Spinal cord (tissue), 10 donors: ENCODE measurements at places on chromosomes 13 and 19.

- peaks cover 35% of the 10 kb centered on the region for H3K36me3 ChIP-seq
- no peaks in the 10 kb centered on the region for H3K4me1 ChIP-seq
- no peaks in the 10 kb centered on the region for H3K27me3 ChIP-seq
- no peak overlapping the region for H3K27ac ChIP-seq
These were observed 7.6 kb upstream of the ZSCAN22 start for GRCh38 chr19:58319241-58319640.

DNA sequence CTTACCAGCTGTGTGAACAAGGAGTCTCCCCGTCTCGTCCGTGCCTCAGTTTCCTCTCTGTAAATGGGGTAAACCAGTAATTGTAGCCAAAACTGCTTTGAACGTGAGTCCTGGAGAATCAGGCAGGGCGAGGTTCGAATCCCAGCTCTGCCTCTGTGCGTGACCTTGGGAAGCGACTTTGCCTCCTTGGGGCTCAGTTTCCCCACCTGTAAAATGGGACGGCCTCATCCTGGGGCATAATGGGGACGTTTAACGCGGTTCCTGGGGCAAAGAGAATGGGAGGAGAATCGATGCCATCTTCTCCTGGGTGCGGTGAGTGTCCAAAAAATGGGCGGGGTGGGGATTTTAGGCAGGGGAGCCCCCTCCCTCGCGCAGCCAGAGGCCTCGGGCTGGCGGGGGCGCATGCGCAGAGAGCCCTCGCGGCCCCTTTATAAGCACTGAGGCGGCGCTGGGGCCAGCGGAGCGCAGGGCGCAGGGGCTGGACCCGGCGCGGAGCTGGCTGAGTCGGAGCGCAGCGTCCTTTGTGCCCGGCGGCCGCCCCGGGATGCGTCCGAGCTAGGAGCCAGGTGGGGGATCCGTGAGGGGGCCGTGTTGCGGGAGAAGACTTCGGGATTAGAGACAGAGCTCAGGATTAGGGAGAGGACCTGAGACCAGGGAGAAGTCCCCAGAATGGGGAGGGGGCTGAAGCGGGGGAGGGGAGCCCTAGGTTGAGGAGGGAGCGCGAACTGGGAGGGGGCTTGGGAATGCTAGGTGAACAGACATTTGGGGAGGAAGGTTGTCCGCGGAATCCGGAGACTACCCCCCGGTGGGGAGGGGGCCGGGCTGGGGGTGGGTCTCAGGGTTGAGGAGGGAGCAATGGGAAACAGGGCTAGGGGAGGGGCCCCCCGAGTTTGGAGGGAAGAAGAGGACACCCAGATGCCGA lies at the start of gene NCAN:
NCAN (plus strand) TSS at position 460 of the 922 bp plus-strand sequence. CDS start 4,996 bp downstream, outside the sequence.
- no peaks in the 10 kb centered on the region for H3K27me3 ChIP-seq
- DNase-seq, result peak; percentile 68
- peak within 1 kb of the TSS; percentile 66 for H3K4me3 ChIP-seq
- peaks cover 71% of the 10 kb centered on the region for H3K4me1 ChIP-seq
- H3K36me3 ChIP-seq, result peaks cover 21% of the 10 kb centered on the region

GRCh38 chr13:89490661-89491060 lies 1819.5 kb downstream of the SLITRK5 start:
- H3K4me1 ChIP-seq, result no peaks in the 10 kb centered on the region
- H3K36me3 ChIP-seq, result no peaks in the 10 kb centered on the region
- no peak for DNase-seq
- H3K27ac ChIP-seq, result no peak overlapping the region
- H3K4me3 ChIP-seq, result no peak overlapping the region

GRCh38 chr13:112994084-112994780 lies 25.2 kb downstream of the MCF2L start:
- H3K4me3 ChIP-seq, result no peak overlapping the region
- DNase-seq, result no peak
- H3K27me3 ChIP-seq, result no peaks in the 10 kb centered on the region
- peaks cover 46% of the 10 kb centered on the region for H3K4me1 ChIP-seq
- peaks cover 48% of the 10 kb centered on the region for H3K36me3 ChIP-seq
- no peak overlapping the region for H3K27ac ChIP-seq

GRCh38 chr13:35595181-35595580 lies 118.7 kb upstream of the MAB21L1 start:
- H3K4me1 ChIP-seq, result peaks cover 5% of the 10 kb centered on the region
- H3K27ac ChIP-seq, result no peak overlapping the region
- DNase-seq, result no peak
- H3K27me3 ChIP-seq, result no peaks in the 10 kb centered on the region

DNA sequence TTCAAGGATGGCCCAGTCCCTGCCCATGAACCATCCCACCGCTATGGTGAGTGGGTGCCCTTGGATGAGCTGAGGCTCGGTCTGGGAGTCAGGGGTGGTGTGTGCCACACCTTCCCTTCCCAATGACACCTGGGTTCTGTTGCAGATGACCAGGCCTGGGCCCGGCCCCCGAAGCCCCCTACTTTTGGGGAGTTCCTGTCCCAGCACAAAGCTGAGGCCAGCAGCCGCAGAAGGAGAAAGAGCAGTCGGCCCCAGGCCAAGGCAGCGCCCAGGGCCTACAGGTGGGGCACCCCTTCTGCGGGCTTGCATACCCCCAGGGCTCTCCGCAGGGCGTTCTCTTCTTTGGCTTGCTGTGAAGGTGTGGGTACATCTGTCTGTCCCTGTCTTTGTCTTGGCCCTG lies 4.3 kb upstream of the INAFM1 start:
- no peak overlapping the region for H3K27ac ChIP-seq
- no peaks in the 10 kb centered on the region for H3K27me3 ChIP-seq
- H3K4me3 ChIP-seq, result no peak overlapping the region
- H3K4me1 ChIP-seq, result peaks cover 26% of the 10 kb centered on the region
- DNase-seq, result no peak

GRCh38 chr13:79593641-79594275 lies 112.8 kb downstream of the NDFIP2 start:
- no peak for DNase-seq
- H3K27me3 ChIP-seq, result no peaks in the 10 kb centered on the region
- no peaks in the 10 kb centered on the region for H3K36me3 ChIP-seq
- H3K27ac ChIP-seq, result no peak overlapping the region
- no peaks in the 10 kb centered on the region for H3K4me1 ChIP-seq
- no peak overlapping the region for H3K4me3 ChIP-seq

- H3K27me3 ChIP-seq, result no peaks in the 10 kb centered on the region
- no peak overlapping the region for H3K4me3 ChIP-seq
- no peaks in the 10 kb centered on the region for H3K36me3 ChIP-seq
- no peak for DNase-seq
- H3K27ac ChIP-seq, result no peak overlapping the region
These were observed 18.3 kb upstream of the KATNAL1 start for GRCh38 chr13:30325668-30326067.

GRCh38 chr13:44079413-44080205 lies 199.9 kb downstream of the LACC1 start:
- no peak overlapping the region for H3K4me3 ChIP-seq
- H3K36me3 ChIP-seq, result no peaks in the 10 kb centered on the region
- H3K27ac ChIP-seq, result no peak overlapping the region
- H3K27me3 ChIP-seq, result no peaks in the 10 kb centered on the region
- H3K4me1 ChIP-seq, result no peaks in the 10 kb centered on the region

GRCh38 chr13:77508959-77509620 lies 26.4 kb upstream of the SCEL start:
- H3K27me3 ChIP-seq, result no peaks in the 10 kb centered on the region
- no peak overlapping the region for H3K4me3 ChIP-seq
- H3K27ac ChIP-seq, result no peak overlapping the region
- H3K4me1 ChIP-seq, result no peaks in the 10 kb centered on the region

GRCh38 chr13:109154546-109154945 lies 525.1 kb downstream of the MYO16 start:
- H3K4me3 ChIP-seq, result no peak overlapping the region
- no peak overlapping the region for H3K27ac ChIP-seq
- H3K27me3 ChIP-seq, result no peaks in the 10 kb centered on the region
- peaks cover 8% of the 10 kb centered on the region for H3K4me1 ChIP-seq
- DNase-seq, result no peak

- peaks cover 4% of the 10 kb centered on the region for H3K36me3 ChIP-seq
- no peak overlapping the region for H3K27ac ChIP-seq
- H3K4me1 ChIP-seq, result peaks cover 4% of the 10 kb centered on the region
- H3K27me3 ChIP-seq, result no peaks in the 10 kb centered on the region
These were observed 31.0 kb downstream of the SLAIN1 start for GRCh38 chr13:77728265-77729125.

GRCh38 chr19:3084943-3085342 lies 9.2 kb upstream of the GNA11 start:
- no peaks in the 10 kb centered on the region for H3K36me3 ChIP-seq
- H3K27ac ChIP-seq, result no peak overlapping the region
- H3K27me3 ChIP-seq, result no peaks in the 10 kb centered on the region
- DNase-seq, result no peak

DNA sequence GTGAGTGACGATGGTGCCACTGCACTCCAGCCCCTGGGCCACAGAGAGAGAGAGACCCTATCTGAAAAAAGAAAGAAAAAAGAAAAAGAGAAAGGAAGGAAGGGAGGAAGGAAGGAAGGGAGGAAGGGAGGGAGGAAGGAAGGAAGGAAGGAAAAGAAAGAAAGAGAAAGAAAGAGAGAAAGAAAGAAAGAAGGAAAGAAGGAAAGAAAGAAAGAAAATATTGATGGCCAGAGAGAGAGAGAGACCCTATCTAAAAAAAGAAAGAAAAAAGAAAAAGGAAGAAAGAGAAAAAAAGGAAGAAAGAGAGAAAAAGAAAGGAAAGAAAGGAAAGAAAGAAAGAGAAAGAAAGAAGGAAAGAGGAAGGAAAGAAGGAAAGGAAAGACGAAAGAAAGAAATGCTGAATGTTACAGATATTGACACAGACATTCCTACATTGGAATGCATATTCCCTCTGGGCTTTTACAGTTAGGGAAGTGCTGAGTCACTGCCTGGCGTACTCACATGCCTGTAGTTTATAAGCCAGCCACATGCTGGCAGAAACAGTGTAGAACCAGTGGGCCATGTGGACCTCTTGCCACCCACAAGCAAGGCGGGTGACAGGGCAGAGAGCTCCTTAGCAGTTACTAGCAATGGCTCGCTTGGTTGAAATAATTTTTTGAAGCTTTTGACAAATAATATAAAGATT lies 34.6 kb upstream of the SLC46A3 start:
- no peak overlapping the region for H3K4me3 ChIP-seq
- DNase-seq, result no peak
- H3K4me1 ChIP-seq, result no peaks in the 10 kb centered on the region
- no peaks in the 10 kb centered on the region for H3K36me3 ChIP-seq
- no peaks in the 10 kb centered on the region for H3K27me3 ChIP-seq
- no peak overlapping the region for H3K27ac ChIP-seq

DNA sequence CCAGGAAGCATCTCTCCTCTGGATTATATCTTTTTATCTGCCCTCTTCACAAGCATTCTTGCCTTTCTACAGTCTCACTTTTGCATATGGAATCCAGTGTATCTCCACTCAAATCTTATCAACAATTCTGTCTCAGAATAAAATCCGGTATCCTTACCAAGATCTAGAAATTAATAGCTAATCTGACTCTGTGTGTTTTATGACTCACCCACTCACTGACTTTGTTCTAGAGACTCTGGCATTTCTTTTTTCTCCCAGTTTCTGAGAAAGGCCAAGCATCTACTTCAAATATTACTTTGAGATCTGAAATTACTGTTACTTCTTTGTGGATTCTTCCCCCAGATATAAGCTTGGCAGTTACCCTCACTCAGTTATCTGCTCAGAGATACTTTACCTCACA lies 913.5 kb upstream of the ATXN8OS start:
- no peaks in the 10 kb centered on the region for H3K4me1 ChIP-seq
- H3K27me3 ChIP-seq, result no peaks in the 10 kb centered on the region
- DNase-seq, result no peak
- H3K36me3 ChIP-seq, result no peaks in the 10 kb centered on the region
- H3K27ac ChIP-seq, result no peak overlapping the region
- no peak overlapping the region for H3K4me3 ChIP-seq

GRCh38 chr19:13164343-13165161 lies 14.3 kb downstream of the IER2 start:
- H3K27me3 ChIP-seq, result no peaks in the 10 kb centered on the region
- H3K4me1 ChIP-seq, result peaks cover 57% of the 10 kb centered on the region
- H3K27ac ChIP-seq, result peak overlapping the region; percentile 97
- no peaks in the 10 kb centered on the region for H3K36me3 ChIP-seq
- DNase-seq, result peak; percentile 93

GRCh38 chr13:37047032-37047431 lies 12.5 kb downstream of the SUPT20H start:
- H3K4me3 ChIP-seq, result no peak overlapping the region
- H3K4me1 ChIP-seq, result no peaks in the 10 kb centered on the region
- DNase-seq, result peak; percentile 28
- H3K36me3 ChIP-seq, result no peaks in the 10 kb centered on the region
- no peaks in the 10 kb centered on the region for H3K27me3 ChIP-seq

DNA sequence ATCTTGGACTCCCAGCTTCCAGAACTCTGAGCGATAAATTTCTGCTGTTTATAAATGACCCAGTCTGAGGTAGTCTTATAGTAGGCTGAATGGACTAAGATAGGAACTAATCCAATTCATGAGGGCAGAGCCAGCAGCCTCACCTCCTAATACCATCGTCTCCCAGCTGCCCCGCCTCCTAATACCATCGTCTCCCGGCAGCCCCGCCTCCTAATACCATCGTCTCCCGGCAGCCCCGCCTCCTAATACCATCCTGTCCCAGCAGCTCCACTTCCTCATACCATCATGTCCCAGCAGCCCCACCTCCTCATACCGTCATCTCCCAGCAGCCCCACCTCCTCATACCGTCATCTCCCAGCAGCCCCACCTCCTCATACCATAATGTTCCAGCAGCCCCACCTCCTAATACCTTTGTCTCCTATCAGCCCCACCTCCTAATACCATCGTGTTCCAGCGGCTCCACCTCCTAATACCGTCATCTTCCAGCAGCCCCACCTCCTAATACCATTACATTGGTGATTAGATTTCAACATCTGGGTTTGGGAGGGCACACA lies 2.4 kb upstream of the ARGLU1 start:
- H3K36me3 ChIP-seq, result no peaks in the 10 kb centered on the region
- DNase-seq, result no peak
